ENCODE measurements at places on chromosomes 4 and X. TPM values are rescaled to one million over a fixed set of nuclear protein-coding genes. Genes with fewer than 3 reads are reported as not detected.
A peak's percentile ranks its signal among the peaks of the same experiment; 100 is the strongest.

Gene SSX4B
- total RNA-seq = not detected

GRCh38 chr4:143554728-143555597, 41.5 kb downstream of the SMARCA5 start:
- peak; percentile 7 for DNase-seq
- peak overlapping the region; percentile 34 for H3K4me3 ChIP-seq
- H3K4me1 ChIP-seq = peaks cover 26% of the 10 kb centered on the region
- H3K27me3 ChIP-seq = no peaks in the 10 kb centered on the region
- peaks cover 2% of the 10 kb centered on the region for H3K36me3 ChIP-seq
- H3K27ac ChIP-seq = peak overlapping the region; percentile 88

GRCh38 chrX:40055495-40055894, 42.3 kb downstream of the BCOR start:
- H3K4me3 ChIP-seq = no peak overlapping the region
- no peaks in the 10 kb centered on the region for H3K27me3 ChIP-seq
- no peak overlapping the region for H3K27ac ChIP-seq
- peaks cover 29% of the 10 kb centered on the region for H3K36me3 ChIP-seq
- peaks cover 12% of the 10 kb centered on the region for H3K4me1 ChIP-seq
- DNase-seq = no peak

Gene RNF175
- not detected for total RNA-seq

- H3K4me3 ChIP-seq = no peak overlapping the region
- H3K27ac ChIP-seq = no peak overlapping the region
- peaks cover 3% of the 10 kb centered on the region for H3K36me3 ChIP-seq
Observed at GRCh38 chr4:16067515-16067914, 16.3 kb downstream of the PROM1 start.
